ENCODE measurements at places on chromosomes 5 and 9.

- no peak for DNase-seq
Measured at GRCh38 chr9:133355881-133356357, 368 bp downstream of the SURF1 start.

- no peak for DNase-seq
Measured at GRCh38 chr5:132812781-132813598, at the start of gene SOWAHA. SOWAHA (plus strand) TSS chr5:132813302; CDS start chr5:132813622, 320 bp downstream.

DNA sequence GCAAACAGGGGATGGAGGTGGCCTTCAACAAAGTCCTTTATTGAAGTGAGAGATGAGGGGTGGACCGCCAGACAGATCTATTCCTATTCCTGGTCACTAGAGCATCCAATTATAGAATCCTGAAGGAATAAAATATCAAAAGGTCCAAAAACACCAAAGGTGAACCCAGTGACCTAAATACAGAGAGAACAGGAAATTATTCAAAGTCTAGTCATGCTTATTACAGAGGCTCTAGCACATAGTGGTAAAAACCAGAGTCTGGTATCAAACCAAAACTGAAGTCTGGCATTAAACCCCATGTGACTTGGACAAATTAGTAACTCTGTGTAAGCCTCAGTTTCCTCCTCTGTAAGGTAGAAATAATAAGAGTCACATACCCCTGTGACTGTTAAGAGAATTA, 100.5 kb upstream of the SNX2 start:
- no peak for DNase-seq

- no peak for DNase-seq
Measured at GRCh38 chr9:83062651-83063527, at the start of gene RASEF. RASEF (minus strand) TSS chr9:83063142; CDS start chr9:83062867, 275 bp downstream.

- no peak for DNase-seq
Measured at GRCh38 chr9:12503606-12504122, 189.5 kb upstream of the TYRP1 start.

DNA sequence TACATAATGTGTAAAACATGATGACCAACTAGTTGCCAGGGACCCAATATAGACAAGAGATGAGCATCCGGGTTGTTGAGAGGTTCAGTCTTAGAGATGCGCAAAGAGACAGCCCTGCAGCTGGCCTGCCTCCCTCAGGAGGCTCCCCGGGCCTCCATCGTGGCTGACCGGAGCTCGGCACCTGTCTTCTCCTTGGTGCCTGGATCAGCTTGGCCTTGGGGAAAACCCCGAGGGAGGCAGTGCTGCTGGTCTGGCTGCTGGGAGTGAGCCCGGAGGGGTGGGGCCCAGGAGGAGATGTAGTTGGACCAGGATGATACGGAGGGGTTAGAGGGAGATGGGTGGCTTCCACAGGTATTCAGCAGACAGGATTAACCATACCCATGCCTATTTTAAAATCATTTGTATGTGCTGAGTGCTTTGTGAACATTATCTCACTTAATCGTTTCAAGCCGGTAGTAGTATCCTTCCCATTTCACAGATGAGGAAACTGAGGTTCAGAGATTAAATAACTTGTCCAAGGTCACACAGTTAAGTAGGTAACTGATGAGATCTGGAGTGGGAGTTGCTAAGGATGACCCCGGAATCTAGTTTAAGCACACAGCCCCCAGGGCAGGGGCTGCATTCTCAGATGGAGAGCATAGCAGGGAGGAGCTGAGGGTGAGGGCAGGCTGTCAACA, 173.8 kb downstream of the COL23A1 start:
- DNase-seq: no peak
